ENCODE measurements at places on chromosomes 1 and 21.

GRCh38 chr1:163980394-163980793, 578.6 kb upstream of the PBX1 start:
- no peak for DNase-seq

DNA sequence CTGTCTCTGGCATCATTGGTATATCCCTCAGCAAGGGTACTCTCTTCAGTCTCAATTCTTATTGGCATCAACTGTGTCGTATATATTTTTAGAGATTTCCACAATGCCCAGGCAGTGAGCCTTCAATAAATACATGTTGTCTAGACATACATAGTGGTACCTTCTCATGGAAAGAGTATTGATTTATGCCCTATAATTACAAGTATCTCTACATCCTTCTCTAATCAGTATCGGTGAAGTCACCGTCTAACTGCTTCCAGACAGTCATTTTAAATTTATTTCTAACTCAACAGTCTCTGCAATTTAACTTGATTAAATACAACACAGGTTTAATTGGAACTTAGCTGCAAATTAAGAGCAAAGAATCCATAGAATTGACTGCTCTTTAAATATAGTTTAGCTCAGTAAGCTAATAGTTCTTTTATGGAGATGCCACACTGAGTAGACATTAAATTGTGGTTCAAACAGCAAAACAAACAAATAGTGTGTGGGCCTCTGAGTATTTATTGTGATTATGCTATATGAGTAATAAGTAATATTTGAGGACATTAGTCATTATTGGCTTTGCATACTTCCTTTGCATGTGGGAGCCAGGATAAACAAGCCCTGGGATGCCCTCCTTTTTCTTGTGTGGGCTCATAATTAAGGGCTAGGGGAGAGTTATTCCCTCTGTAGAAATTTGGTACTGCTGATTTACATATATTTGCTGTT, 126.9 kb upstream of the DUSP10 start:
- DNase-seq: no peak

GRCh38 chr1:236465959-236466303, 57.9 kb upstream of the LGALS8 start:
- no peak for DNase-seq

DNA sequence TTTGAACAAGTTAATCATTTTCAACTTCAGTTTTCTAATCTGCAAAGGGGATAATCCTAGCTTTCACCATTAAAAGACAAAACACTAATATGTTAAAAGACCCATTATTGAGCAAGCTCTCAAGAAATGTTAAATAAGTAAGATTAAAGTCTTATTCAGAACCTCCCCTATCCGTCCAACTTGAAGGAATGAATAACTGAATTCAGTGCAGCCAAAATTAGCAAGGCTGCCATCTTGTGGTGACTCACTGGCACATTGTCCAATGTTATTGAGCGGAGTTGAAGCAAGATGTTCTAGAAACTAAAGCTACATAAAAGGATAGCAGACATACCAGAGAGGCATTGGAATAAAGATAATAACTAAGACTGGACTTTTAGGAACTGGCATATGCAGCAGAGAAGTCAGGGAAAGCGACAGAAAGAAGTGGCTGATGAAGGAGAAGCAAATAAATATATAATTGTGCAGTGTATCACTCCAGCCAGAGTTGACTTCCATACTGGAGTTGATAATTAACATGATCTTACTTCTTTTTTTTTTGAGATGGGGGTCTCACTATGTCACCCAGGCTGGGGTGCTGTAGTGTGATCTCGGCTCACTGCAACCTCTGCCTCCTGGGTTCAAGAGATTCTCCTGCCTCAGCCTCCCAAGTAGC, 8.2 kb upstream of the CAP1 start:
- peak; percentile 58 for DNase-seq

DNA sequence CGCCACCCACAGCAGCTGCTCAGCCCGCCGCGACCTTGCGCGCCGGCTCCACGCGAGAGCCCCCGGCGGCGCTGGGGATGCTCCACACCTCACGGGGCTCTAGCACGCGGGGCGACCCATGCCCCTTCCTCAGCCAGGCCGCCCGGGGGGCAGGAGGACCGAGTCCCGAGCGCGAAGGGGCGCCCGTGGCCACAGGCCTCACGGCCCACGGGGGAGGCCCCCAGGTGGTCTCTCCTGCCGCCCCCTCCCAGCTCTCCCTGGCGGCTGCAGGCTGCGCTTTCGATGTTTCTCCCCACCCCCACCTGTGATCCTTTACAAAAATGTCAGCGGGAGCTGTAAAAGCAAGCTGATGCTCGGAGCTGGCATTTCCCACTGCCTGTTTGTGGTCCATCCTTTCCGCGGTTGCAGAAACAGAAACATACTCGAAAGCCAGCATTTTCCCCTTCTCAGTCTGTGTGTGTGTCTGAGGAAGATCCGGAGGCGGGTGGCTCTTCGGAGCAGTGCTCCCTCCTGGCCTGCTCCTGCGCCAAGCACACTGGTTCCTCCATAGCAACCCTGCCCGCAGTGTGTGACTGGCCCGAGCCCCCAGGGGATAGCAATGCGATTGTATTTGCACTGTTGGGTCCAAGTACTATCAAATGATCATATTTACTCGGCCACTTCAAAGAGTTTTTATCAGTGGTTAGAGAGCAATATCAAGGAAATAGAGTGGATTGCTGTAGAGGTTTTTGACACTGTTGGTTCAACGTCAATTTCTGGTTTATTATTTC, 2.1 kb downstream of the KIF26B start:
- DNase-seq: no peak

- DNase-seq: peak; percentile 70
Measured at GRCh38 chr1:24501371-24502064, 1.1 kb upstream of the RCAN3 start.

DNA sequence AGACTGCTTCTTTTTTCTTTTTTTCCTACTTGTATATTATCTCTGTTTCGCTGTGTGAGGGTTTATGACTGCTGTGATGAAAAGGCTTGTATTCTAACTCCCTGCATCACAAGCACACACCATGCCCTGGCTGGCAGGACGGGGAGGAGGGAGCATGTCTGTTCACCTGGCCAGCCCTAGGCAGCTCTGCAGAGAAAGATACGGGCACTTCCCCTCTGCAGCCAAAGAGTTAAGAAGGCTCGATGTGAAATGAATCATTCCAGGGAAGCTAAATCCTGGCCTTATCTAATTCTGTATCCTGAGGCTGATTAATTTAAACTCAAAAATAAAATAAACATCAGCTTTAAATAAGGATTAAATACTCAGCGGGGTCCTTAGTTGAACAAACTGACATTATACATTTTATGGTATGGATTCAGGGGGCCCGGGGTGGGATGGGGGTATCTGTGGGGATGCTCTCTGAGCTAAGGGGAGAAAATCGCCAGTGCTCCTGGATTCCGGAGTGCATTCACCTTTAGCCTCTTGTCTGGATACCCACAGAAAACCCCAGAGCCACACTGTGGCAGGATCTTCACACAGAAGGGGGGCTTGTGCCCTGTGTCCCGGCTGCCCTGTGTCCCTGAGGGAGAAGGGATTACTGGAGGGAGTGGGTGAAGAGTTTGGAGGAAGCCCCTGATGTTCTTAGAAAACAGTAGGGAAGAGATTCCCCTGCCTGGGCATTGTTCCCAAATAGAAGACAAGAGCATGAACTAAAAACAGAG, 321.5 kb downstream of the NPHP4 start:
- DNase-seq: no peak

- DNase-seq: no peak
Measured at GRCh38 chr1:82399093-82399492, 598.4 kb downstream of the ADGRL2 start.

- DNase-seq: no peak
Measured at GRCh38 chr21:20276954-20277353, 721.3 kb upstream of the NCAM2 start.

- no peak for DNase-seq
Measured at GRCh38 chr21:38847556-38847955, 41.8 kb downstream of the ETS2 start.

- DNase-seq: no peak
Measured at GRCh38 chr1:210989905-210990304, 144.0 kb downstream of the KCNH1 start.

GRCh38 chr1:174398246-174398645, 49.5 kb upstream of the GPR52 start:
- no peak for DNase-seq

- DNase-seq: no peak
Measured at GRCh38 chr1:181107711-181108110, 19.2 kb downstream of the IER5 start.

GRCh38 chr1:167105271-167106118, 11.6 kb downstream of the STYXL2 start:
- DNase-seq: no peak

DNA sequence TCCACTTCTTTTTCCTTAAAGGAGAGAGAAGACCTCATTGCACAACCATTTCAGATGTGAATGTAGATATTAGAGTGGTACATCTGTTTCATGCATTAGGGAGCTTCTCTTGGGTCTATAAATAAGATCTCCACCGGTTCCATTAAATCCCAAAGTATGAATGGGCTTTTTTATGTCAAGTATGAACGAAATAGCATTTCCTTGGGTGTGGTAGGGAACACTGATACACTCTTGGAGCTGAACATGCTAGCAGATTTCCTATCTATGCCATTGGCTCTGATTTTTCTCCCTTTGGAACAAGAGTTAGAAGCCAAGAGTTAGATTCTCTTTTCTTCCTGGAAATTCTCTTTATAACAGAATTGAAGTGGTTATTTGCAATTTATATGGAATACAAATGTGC, 245.6 kb upstream of the ADAMTS5 start:
- no peak for DNase-seq
